Camera-type eye (tissue), 1 donor: ENCODE measurements at places on chromosomes 5 and 9. TPM values are rescaled to one million over a fixed set of nuclear protein-coding genes. Genes with fewer than 3 reads are reported as not detected.

The ANKRD31 gene
- 1.5 TPM for total RNA-seq

The SCGB3A2 gene
- not detected for total RNA-seq

The C8G gene
- total RNA-seq = not detected

The SLC4A9 gene
- total RNA-seq = not detected

The KCNMB1 gene
- 1.4 TPM for total RNA-seq

The ZNF883 gene
- 18.9 TPM for total RNA-seq

The TCERG1 gene
- 138 TPM for total RNA-seq

The CCL19 gene
- not detected for total RNA-seq

The CDC20B gene
- 0.38 TPM for total RNA-seq

The ASB6 gene
- total RNA-seq = 22.5 TPM

The TXNDC8 gene
- not detected for total RNA-seq

The PRLR gene
- 1.9 TPM for total RNA-seq
